ENCODE measurements at places on chromosomes 5 and 9. TPM values are rescaled to one million over a fixed set of nuclear protein-coding genes. Genes with fewer than 3 reads are reported as not detected.

SNX2 gene
- total RNA-seq = 38.4 TPM

CCL28 gene
- 0.06 TPM for total RNA-seq

DOCK8 gene
- 0.51 TPM for total RNA-seq

PCDHB12 gene
- total RNA-seq = not detected

IFNA2 gene
- total RNA-seq = not detected

HTR1A gene
- not detected for total RNA-seq

LECT2 gene
- total RNA-seq = not detected

OBP2B gene
- total RNA-seq = not detected

ANKRD31 gene
- 0.06 TPM for total RNA-seq

CAST gene
- 167 TPM for total RNA-seq

C9 gene
- not detected for total RNA-seq

PCDHGB4 gene
- total RNA-seq = 0.81 TPM

Data from A549 treated with AZD2906 at 1 μM for 4 hours (cell line).